ENCODE measurements at places on chromosomes 2 and 18. TPM values are rescaled to one million over a fixed set of nuclear protein-coding genes. Genes with fewer than 3 reads are reported as not detected.

DNA sequence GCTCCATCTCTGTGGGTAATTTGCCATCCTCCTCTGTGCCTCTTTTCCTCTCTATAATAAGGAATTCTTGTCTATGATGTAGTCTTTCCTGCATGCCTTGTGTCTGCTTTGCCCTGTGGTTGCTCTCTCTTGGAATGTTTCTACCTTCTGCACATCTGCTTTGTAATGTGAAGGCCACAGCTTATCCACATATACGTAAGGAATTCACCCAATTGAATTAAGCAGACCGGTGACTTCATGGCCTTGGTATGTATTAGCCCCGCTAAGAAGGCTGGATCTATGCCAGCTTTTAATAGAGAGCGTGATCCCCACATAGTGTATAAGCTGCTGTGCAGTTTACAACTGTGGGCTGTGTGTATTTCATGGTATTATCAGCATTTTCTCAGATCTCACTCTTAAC, 274.7 kb downstream of the RNF144A start:
- no peaks in the 10 kb centered on the region for H3K36me3 ChIP-seq
- no peaks in the 10 kb centered on the region for H3K27me3 ChIP-seq
- no peak overlapping the region for H3K4me3 ChIP-seq
- no peak for DNase-seq
- no peaks in the 10 kb centered on the region for H3K4me1 ChIP-seq
- H3K27ac ChIP-seq = no peak overlapping the region

DNA sequence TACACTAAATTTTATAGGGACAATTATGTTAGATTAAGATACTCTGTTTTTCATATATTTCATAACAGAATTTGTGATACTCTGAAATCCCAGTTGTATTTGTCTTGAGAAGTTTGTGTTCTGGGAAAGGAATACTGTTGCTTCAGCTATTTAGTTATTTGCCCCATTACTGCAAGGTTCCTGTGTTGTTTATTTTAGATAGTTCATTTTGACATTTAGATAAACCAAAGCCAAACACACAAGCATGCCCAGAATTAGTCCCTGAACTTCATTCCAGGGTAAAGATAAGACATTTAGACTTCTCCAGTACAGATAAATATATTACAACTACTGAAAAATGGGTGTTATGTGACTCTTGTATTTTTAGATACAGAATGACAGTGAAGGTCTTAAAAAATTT, 74.7 kb downstream of the BMPR2 start:
- no peak for DNase-seq
- no peaks in the 10 kb centered on the region for H3K27me3 ChIP-seq
- no peak overlapping the region for H3K4me3 ChIP-seq
- peaks cover 8% of the 10 kb centered on the region for H3K4me1 ChIP-seq

Gene UGT1A4
- total RNA-seq = not detected

DNA sequence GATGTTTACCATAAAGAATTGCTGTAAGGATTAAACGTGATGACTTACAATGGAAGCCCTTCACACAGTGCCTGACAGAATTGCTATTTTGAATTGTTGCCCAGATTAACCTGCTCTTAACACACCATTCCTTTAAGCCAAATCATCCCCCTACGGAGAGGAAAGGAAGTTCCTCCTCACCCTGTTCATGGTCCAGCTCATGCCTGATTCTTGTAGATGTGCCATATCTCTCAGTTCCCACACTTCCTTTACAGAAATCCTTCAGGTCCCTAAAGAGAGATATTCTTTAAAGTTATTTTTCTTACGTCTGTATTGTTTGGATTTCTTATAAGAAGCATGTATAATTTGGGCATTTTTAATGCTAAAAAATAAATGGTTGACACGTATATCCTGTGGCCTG, 127.5 kb upstream of the DAPL1 start:
- no peak overlapping the region for H3K4me3 ChIP-seq
- H3K27ac ChIP-seq = no peak overlapping the region
- H3K4me1 ChIP-seq = peaks cover 6% of the 10 kb centered on the region
- H3K36me3 ChIP-seq = no peaks in the 10 kb centered on the region
- no peaks in the 10 kb centered on the region for H3K27me3 ChIP-seq

Gene FAM237A
- total RNA-seq = not detected

Gene GPR39
- total RNA-seq = 0.83 TPM

- H3K4me1 ChIP-seq = peaks cover 2% of the 10 kb centered on the region
- no peaks in the 10 kb centered on the region for H3K27me3 ChIP-seq
- DNase-seq = peak; percentile 70
- H3K36me3 ChIP-seq = no peaks in the 10 kb centered on the region
- H3K27ac ChIP-seq = no peak overlapping the region
- no peak overlapping the region for H3K4me3 ChIP-seq
These were observed 132.9 kb upstream of the HDAC4 start for GRCh38 chr2:239533569-239534316.

DNA sequence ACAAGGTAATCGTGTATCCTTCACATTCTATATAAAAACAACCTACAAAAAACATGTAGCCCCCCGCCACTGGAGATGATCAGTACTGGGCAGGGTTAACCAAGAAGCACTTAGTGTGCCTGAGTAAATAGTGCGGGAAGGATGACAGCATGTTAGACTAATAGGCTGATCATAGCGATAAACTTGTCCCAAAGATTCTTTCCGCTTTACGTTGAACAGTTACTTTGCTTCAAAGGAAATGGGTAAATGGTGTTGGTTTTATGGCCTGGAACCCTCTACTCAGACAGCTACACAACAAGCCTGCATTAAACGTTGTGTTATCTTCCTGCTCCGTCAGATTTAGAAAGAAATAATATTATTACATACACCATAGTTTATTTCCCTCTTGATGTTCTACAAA, 67.7 kb downstream of the CTAGE1 start:
- no peak for DNase-seq
- H3K36me3 ChIP-seq = no peaks in the 10 kb centered on the region
- peak overlapping the region; percentile 26 for H3K27ac ChIP-seq
- H3K4me3 ChIP-seq = peak overlapping the region; percentile 66
- H3K27me3 ChIP-seq = no peaks in the 10 kb centered on the region
